ENCODE measurements at places on chromosomes 5 and 9. TPM values are rescaled to one million over a fixed set of nuclear protein-coding genes. Genes with fewer than 3 reads are reported as not detected.

DNA sequence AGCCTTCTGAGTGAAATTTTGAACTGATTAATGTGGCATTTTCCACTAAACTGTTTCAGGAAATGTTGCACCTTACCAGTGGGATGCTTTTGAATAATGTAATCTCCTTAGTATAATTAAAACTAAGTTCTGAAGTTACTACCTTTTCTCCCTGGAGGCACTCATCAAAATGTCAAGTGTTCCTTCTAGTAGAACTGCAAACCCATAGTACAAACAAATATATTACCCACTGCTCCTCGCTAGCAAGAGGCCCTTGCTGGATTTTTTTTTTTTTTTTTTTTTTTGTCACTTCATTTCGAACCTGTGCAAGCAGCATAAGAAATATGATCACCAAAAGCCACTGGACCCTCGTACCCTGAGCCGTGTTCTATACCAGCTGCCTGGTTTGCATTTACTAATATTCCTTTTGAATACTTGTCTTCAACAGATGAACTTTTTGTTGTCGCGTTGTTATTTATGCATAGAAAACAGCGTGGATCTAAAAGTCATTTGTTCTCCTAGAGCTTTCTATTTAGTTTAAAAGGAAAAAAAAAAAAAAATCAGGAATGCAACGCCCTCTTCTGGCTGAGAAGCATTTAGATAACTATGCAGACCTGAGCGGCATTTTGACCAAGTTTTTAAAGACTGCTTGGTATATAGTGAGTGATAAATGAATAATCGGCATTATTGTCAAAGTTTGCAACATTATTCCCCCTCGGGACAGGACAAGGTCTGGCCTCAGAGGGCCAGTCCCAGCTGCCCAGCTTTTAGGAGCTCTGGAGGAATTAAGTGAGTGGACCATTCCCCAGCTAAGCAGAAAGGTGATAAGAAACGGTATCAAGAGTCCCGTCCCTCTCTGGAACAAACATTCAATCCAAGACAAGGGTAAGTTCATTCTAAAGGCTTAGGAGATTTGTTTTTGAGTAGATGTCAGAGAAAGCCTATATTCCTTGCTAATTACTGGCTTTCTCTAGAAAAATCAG lies 162.5 kb upstream of the KIF2A start:
- peak; percentile 52 for DNase-seq

DNA sequence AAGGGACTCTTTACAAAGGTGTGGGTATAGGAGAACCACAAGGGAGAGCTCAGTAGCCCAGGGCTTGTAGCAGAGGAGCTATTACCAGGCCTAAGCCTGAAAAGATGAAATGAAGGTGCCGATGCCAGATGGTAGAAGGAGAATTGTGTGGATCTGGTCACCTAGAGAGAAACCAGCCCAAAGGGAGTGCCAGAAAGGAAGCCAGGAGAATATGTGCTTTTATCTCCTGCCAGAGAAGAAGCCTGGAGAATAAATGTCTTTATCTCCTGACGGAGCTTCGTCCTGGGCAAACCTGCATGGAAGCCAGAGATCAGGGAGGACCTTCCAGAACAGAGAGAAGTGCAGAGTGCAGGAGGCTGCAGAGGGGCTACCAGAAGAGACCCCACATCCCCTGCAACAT lies 142.6 kb downstream of the MED10 start:
- DNase-seq: no peak

GRCh38 chr5:150122158-150122510 lies 33.5 kb downstream of the PDGFRB start:
- no peak for DNase-seq

GRCh38 chr5:61274511-61274911 lies 57.5 kb upstream of the ZSWIM6 start:
- DNase-seq: no peak

GRCh38 chr9:121067640-121068039 lies 7.1 kb upstream of the CNTRL start:
- no peak for DNase-seq

DNA sequence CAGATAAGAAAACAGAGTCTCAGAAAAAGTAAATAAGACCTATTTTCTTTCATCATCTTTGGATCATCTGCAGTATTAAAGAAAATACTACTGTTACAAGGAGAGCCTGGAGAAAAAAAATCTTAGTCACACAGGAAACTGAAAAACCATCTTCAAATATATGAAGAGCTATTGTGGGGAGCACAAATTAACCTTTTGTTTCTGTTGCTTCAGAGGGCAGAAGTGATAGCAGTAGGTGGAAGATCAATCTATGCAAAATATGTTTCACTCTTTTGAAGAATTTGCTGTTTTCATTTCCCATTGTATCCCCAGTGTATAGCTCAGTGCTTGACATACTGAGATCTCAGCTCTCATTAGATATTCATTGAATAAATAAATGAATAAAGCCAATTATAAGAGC lies 13.1 kb upstream of the CEMIP2 start:
- no peak for DNase-seq

The PCDHGA11 gene
- 4.8 TPM for polyA plus RNA-seq

The SLC34A1 gene
- polyA plus RNA-seq: not detected

The CFAP77 gene
- polyA plus RNA-seq: not detected

The CBY3 gene
- polyA plus RNA-seq: 0.42 TPM
